Mesendoderm (in vitro differentiated cells): ENCODE measurements at places on chromosomes 3 and 15.

- no peak overlapping the region for H3K27ac ChIP-seq
- no peaks in the 10 kb centered on the region for H3K27me3 ChIP-seq
- H3K4me3 ChIP-seq: no peak overlapping the region
- no peaks in the 10 kb centered on the region for H3K4me1 ChIP-seq
- peak; percentile 72 for DNase-seq
Observed at GRCh38 chr15:28935316-28935715, 49.5 kb downstream of the APBA2 start.

DNA sequence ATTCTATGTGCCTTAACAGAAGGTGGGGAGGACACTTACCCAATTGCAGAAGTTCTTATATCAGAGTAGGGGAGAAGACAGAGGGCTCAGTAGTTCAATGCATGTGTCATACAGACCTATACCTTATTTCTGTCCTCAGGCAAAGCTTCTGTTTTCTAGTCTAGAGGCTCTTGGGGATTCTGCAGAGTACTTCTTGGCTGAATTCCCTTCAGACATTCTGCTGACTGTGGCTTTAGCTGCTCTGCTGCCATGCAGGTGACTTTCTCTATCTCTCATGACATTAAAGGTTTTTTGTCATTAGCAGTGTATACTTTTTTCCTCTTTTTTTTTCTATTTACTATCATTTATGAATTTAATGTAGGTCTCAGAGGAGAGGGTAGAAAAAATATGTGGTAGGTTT, 172.8 kb upstream of the PLSCR5 start:
- no peak overlapping the region for H3K4me3 ChIP-seq
- DNase-seq: no peak
- H3K4me1 ChIP-seq: peaks cover 2% of the 10 kb centered on the region
- H3K27ac ChIP-seq: no peak overlapping the region

GRCh38 chr3:103367481-103367880, 932.7 kb downstream of the ZPLD1 start:
- H3K27me3 ChIP-seq: no peaks in the 10 kb centered on the region
- no peak for DNase-seq
- H3K4me1 ChIP-seq: no peaks in the 10 kb centered on the region
- H3K36me3 ChIP-seq: no peaks in the 10 kb centered on the region
- no peak overlapping the region for H3K27ac ChIP-seq

GRCh38 chr15:26757141-26757540, 15.7 kb downstream of the GABRB3 start:
- no peaks in the 10 kb centered on the region for H3K27me3 ChIP-seq
- peaks cover 6% of the 10 kb centered on the region for H3K4me1 ChIP-seq
- no peaks in the 10 kb centered on the region for H3K36me3 ChIP-seq
- no peak overlapping the region for H3K27ac ChIP-seq
- DNase-seq: no peak

GRCh38 chr15:76377217-76377616, 40.6 kb downstream of the ISL2 start:
- peaks cover 3% of the 10 kb centered on the region for H3K4me1 ChIP-seq
- H3K4me3 ChIP-seq: no peak overlapping the region
- no peaks in the 10 kb centered on the region for H3K27me3 ChIP-seq
- no peak overlapping the region for H3K27ac ChIP-seq

DNA sequence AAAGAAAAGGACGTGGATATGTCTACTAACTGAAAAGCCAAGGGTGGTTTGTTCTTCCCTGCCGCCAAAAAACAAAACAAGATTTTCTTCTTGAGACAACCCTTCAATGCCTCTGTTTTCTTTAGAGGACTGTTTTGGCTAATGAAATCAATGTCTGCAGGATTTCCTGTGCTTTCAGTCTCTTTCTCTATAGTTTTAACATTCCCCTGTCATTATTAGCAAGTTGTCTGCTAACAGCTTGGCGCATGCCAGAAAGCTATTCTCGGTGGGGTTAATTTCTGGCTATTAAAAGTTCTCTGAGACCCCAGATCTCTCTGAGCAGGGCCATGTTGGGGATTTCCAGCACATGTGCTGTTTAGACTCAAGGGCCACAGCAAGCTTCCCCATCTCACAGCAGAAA, 56.7 kb downstream of the ITPR1 start:
- H3K36me3 ChIP-seq: no peaks in the 10 kb centered on the region
- no peaks in the 10 kb centered on the region for H3K27me3 ChIP-seq
- no peak for DNase-seq
- H3K4me3 ChIP-seq: no peak overlapping the region
- H3K4me1 ChIP-seq: no peaks in the 10 kb centered on the region

DNA sequence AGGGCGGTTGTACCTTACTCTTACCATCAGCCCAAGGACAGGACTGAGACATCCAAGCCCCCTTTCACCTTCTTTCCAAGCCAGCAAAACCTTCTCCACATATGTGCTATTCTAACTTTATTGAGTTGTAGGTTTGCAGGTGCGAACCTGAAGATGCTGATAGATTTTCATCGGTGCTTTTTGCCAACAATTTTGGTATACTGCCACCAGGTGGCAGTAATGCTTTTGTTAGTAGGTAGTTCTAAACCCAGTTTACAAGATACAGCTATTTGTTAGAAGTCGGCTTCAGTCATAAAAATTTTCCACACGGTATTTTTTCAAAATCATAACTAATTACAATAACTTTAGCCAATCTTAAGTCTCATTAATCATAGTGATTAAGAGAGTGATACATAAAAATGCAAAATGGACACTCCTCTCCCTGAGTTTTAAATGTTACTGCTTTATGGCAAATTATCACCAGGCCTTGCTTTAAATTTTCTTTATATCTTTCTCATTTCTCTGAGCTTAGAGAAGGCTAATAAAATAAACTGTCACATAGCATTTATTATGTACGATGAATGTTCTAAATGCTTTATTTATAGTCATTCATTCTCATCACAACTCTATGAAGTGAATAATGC, 636 bp downstream of the TBC1D21 start:
- no peak overlapping the region for H3K4me3 ChIP-seq
- H3K27ac ChIP-seq: no peak overlapping the region
- H3K27me3 ChIP-seq: no peaks in the 10 kb centered on the region
- no peaks in the 10 kb centered on the region for H3K4me1 ChIP-seq

DNA sequence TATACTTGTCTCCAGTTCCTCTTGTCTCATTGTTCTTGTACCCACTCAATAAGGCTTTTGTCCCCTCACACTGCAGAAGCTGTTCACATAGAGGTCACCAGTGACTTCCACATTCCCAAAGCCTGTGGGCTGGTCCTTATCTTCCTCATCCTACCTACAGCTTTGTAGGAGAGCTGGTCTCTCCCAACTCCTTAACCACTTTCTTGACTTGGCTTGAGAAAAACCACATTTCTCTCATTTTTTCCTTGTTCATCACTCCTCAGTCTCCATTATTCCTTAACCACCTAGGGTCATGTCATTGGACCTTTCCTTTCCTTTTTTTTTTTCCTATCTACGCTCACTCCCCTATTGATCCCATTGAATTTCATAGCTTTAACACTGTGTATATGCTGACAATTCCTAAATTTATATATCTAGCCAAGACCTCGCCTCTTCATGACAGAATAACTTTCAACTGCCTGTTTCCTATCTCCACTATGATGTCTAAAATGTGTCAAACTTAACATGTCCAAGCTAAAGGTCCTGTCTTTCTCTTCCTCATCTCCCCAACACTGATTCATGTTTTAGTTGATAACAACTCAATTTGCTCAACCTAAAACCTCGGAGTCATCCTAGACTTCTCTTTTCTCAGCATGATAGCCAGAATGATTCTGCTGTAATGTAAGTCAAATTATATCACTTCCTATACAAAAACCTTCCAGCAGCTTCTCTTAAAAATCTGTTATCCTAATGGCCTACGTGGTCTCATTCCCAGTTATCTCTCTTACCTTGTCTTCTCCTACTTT, 49.5 kb downstream of the CEP63 start:
- H3K4me1 ChIP-seq: no peaks in the 10 kb centered on the region
- no peak for DNase-seq
- H3K36me3 ChIP-seq: no peaks in the 10 kb centered on the region
- no peak overlapping the region for H3K4me3 ChIP-seq
- H3K27me3 ChIP-seq: no peaks in the 10 kb centered on the region

GRCh38 chr3:10223676-10224639, 24.3 kb upstream of the TATDN2 start:
- H3K27ac ChIP-seq: no peak overlapping the region
- no peak overlapping the region for H3K4me3 ChIP-seq
- no peak for DNase-seq
- H3K36me3 ChIP-seq: no peaks in the 10 kb centered on the region
- H3K27me3 ChIP-seq: no peaks in the 10 kb centered on the region

- no peak overlapping the region for H3K27ac ChIP-seq
- H3K27me3 ChIP-seq: no peaks in the 10 kb centered on the region
- H3K36me3 ChIP-seq: no peaks in the 10 kb centered on the region
- peak; percentile 47 for DNase-seq
- no peak overlapping the region for H3K4me3 ChIP-seq
- H3K4me1 ChIP-seq: no peaks in the 10 kb centered on the region
Observed at GRCh38 chr15:50247819-50248655, 17.5 kb downstream of the HDC start.

DNA sequence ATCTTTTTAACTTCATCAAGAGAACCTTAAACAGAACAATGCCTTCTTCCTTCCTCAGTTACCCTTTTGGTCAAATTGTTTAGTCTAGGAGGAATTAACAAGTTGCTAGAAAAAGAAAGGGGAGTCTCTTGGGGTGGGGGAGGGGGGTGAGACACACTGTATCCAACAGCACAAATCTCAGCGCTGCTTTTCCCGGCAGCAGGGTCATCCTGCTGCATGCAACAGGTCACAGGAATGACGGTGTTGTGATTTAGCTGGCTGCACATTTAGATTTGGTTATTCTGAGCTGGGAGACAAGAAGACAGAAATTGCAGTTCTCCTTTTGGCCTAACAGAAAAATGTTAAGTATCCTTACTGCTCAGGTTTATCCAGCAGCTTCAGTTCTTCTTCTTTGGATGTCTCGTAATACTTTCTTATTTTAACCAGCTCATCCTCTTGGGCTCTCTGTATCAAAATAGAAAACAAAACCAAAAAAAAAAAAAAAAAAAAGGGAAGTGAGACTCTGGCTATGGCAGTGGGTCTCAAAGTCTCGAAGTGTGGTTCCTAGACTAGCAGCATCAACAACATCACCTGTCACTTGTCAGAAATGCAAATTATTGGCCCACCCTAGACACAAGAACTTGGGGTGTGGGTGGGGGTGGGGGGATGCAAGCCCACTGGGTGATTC, 190.5 kb downstream of the GREM1 start:
- H3K27me3 ChIP-seq: no peaks in the 10 kb centered on the region
- no peaks in the 10 kb centered on the region for H3K36me3 ChIP-seq
- peaks cover 6% of the 10 kb centered on the region for H3K4me1 ChIP-seq
- no peak overlapping the region for H3K4me3 ChIP-seq

DNA sequence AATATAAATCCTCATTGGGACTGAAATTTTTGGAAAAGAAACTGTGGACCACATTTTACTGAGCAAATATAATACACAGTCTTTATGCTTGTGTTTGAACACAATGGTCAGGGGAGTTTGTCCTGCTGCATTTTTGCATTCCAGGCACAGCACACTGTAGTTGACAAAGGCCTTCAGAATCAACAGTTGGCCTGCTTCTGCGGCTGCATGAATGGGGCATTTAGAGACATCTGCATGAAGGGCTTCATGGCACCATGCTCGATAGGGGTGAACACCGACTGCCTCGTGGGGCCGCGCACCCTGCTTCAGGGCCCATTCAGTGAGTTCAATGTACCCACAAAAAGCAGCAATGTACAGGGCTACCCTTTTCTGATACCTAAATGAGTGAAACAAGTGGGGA, 15.4 kb upstream of the COMMD2 start:
- H3K36me3 ChIP-seq: no peaks in the 10 kb centered on the region
- no peak overlapping the region for H3K4me3 ChIP-seq
- no peak for DNase-seq
- H3K4me1 ChIP-seq: no peaks in the 10 kb centered on the region

DNA sequence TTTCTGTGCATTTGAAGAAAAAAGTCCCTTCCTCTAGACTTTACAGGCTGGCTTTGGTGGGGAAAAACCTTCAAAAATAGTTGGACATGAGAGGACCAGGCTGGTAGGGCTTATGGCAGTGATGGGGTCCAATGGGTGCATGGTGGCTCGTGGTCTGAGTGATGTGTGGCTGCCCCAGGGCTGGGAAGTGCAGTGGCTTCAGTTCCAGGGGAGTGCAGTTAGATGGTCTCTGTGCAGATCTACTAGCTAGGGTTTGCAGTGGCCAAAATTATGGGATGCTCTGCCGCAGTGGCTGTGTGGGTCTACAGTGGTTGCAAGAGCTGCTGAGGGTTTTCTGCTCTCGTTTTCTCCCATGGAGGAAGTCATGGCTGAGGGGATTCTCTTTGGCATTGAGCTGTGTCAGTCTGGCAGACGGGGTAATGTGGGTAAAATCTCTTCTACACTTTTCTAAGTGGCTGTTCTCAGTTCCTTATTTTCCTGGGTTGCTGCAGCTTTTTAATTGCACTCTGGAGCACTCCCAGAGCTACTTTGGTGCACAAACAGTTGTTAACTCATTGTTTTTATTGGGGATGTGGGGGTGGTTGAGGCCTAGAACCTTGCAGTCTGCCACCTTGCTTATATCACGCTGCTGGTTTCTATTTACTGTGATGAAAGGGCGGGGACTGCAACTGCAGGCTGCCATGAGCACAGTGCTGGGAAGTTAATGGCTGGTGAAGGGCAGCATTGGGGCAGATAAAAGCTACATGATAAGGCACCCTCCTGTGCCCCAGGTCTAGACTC, 1324.6 kb downstream of the NSUN3 start:
- H3K4me1 ChIP-seq: no peaks in the 10 kb centered on the region
- H3K27me3 ChIP-seq: no peaks in the 10 kb centered on the region

DNA sequence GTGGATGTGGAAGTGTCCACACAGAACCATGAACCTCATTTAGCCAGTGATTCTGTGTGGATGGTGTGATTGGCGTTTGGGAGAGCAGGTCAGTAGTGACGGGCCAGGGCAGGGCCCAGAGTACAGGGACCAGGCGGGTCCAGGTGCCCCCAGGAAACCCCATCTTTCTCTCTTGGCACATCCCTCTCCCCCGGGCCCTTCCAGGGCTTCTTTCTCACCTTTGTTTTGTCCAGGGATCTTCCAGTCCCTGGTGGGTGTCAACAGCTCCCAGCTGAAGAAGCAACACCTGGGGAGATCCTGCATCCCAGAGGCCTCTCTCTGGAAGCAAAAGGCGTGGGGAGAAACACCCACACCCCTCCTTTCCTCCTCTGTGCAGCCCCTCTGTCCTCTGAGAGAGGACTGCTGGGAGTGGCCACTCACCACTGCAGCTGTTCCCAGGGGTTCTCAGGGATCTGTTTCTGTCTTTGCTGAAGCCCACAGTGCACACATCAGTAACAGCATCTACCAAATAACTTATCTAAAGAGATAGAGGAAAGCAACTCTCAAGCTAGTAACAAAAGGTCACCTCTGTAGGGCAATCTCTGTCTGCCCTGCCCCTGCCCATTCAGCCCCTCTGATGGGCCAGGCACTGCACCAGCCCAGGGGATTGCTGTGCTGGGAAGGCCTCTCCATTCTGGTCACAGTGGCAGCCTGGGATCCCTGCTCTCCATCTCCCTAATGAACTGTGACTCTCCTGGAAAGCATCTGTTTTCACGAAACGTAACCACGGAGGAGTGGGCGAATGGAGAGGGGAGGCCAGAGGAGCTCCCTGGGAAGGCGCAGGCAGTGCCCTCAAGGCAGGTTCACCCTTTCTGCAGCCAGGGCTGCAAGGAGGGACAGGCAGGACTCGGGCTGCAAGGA, 98.3 kb upstream of the ALDH1A3 start:
- no peak overlapping the region for H3K4me3 ChIP-seq
- no peak for DNase-seq
- H3K4me1 ChIP-seq: no peaks in the 10 kb centered on the region
- H3K36me3 ChIP-seq: no peaks in the 10 kb centered on the region
- no peaks in the 10 kb centered on the region for H3K27me3 ChIP-seq
